A172 (cell line): ENCODE measurements at places on chromosomes 11 and 22. TPM values are rescaled to one million over a fixed set of nuclear protein-coding genes. Genes with fewer than 3 reads are reported as not detected.

DNA sequence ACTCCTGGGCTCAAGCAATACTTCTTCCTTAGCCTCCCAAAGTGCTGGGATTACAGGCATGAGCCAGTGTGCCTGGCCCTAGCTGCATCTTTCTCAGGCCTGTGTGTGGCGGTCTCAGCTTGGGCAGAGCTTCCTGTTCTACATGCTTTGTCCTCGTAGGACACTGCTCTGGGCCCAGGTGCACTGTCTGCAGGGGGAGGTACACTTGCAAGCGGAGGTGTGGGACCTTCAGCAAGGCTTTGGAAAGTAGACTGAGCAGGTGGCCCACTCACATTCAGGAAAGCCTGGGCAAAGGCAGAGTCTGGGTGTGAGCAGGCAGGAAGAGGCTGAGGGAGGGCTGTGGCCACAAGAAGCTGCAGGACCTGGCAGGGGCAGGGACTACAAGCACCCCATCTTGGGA lies 33.6 kb upstream of the SUSD2 start:
- DNase-seq, result no peak

DNA sequence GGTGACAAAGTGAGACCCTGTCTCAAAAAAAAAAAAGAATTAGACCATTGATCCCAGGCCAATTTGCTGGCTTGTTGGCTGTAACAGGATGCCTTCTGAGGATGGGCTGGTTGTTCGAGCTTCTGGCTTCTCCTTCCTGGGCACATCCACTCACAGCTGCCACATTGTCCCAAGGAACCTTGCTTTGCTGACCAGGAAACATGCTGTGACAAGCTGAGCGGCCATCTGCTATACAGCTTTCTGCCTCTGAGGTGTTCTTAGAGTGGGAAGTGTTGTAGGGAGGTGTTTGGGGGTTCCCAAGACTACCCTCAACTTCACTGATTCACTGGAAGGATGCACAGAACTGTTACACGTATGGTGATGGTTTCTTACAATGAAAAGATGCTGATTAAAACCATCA lies 6.5 kb downstream of the SNAP29 start:
- no peak for DNase-seq

GRCh38 chr11:9747828-9748227 lies 84.0 kb downstream of the SWAP70 start:
- DNase-seq, result no peak

- no peak for DNase-seq
These were observed 32.8 kb downstream of the C2CD3 start for GRCh38 chr11:74138021-74138420.

DNA sequence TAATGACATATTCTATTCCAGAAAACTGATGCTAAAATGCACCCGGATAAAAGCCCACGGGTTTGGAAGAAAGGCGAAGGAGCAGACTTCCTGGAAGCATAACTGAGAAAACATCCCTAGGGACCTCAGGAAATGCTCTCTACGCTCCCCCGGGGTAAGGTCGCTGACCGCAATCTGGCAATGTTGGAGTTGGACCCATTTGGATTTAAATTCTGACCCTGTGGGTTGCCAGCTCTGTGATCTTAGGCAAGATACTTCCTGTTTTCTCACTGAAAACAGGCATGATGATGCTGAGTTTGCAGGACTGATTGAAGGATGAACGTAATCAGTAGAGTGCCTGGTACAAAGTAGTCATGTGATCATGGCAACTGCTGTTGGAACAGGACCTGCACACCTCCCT lies 1054.0 kb downstream of the NTM start:
- no peak for DNase-seq

GRCh38 chr22:50403701-50404101 lies 60.6 kb downstream of the PPP6R2 start:
- no peak for DNase-seq

SEPTIN5 gene
- total RNA-seq, result 18.7 and 40.3 TPM in 2 replicates

CDC42EP1 gene
- total RNA-seq, result 18.2 and 23.0 TPM in 2 replicates

APOBEC3F gene
- total RNA-seq, result 2.8 and 6.3 TPM in 2 replicates
